ENCODE measurements at places on chromosomes 5 and 9. TPM values are rescaled to one million over a fixed set of nuclear protein-coding genes. Genes with fewer than 3 reads are reported as not detected.

HTR1A gene
- not detected for total RNA-seq

PCDHGA10 gene
- 9.6 TPM for total RNA-seq

ARSI gene
- total RNA-seq = 0.19 TPM

SPINK1 gene
- not detected for total RNA-seq

TAF1L gene
- not detected for total RNA-seq

GDNF gene
- not detected for total RNA-seq

SLC34A3 gene
- total RNA-seq = not detected

CDH9 gene
- not detected for total RNA-seq

IRX2 gene
- total RNA-seq = not detected
